ENCODE measurements at places on chromosomes 1 and 21.
A peak's percentile ranks its signal among the peaks of the same experiment; 100 is the strongest.

DNA sequence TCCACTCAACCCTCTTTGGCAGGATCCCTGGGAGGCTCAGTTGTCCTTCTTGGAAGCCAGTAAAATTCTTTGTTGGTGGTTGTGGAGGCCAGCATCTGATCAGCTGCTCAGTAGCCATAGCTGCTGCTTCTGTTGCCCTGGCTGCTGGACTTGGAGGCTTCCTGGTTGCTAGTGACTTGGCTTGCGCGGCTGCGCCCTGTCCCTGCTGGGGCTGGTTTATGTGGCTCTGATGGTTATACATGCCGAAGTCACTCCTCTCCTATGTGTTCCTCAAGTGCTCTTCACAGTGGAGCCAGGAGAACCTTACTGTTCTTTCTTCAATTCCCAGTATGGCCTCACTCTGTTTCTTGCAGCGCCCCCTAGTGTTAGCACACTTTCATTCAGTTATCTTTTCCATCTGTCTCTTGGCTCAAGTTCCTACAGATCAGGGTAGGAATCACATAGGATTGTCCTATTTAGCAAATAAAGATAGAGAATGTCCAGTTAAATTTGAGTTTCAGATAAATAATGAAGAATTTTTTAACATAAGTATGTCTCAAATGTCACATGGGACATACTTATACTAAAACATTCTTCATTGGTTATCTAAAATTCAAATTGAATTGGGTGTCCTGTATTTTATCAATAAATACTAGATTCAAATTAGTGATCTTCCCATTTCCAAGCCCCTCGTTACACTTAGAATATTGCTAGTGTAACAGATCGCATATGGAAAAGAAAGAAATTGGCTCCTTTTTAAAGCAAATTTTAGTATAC lies 176.5 kb downstream of the TGFB2 start:
- DNase-seq: peak; percentile 53

DNA sequence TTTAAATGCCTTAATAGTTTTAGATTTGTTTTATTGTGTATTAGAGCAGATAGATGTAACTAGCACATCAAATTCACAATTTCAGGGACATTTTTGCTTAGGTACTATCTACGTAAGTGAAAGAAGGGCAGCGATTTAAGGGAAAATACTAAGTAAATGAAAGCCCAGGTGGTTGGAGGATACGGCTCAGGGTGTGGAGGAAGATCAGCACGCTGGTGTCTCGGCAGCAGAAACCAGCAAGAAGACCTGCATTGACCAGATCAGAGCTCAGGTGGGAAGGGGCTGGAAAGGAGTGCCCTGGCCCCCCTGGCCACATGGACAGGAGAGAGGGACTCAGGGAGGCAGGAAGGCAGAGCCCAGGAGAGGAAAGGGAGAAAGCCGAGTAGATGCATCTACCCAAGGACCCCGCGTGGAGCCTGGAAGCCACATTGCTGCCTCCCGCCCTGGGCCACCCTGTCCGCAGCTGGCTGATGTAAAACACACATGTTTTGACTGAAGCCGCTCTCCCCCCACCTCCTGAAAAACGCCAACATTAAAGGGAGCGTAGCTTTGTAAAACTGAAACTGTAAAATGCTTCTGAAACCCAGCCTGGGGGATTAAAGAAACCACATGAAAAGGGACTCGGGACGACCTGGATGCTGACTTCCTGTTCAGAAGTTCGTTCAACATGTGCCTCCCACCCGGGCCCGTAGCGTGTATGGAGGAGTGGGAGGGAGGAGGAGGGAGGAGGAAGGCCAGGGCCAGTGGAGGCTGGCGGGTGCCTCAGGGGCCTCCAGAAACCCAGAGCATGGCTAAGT lies 72.6 kb upstream of the TARDBP start:
- DNase-seq: no peak

DNA sequence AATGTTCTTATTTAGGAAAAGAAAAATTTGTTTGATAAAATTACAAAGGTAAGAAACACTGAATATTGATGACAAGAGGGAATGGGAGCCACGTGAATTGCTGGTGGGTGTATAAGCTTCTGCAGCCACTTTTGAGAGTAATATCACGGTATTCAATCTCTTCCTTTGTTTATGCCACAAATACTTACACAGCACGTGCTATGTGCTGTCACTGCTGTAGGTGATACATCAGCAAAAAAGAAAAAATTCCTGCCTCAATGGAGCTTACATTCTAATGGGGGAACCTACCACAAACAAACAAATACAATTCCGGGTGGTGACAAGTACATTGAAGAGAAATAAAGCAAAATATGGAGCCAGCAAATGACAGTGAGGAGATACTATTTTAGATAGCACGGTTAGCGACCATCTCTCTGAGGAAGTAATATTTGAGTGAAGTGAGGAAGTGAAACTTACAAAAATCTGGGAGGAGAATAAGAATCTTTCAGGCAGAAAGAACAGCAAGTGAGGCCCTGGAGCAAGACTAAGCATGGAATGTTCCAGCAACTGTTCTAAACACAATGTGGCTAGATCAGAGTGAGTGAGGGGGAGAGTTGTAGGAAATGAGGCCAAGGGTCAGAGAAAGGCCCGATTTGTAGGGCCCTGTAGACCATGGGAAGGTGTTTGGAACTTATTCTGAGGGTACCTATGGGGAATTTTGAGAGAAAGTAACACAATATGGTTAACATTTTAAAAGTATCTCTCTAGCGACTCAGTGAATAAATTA lies 2.6 kb upstream of the FCRLB start:
- DNase-seq: no peak

GRCh38 chr1:8670371-8670818 lies 147.0 kb downstream of the RERE start:
- peak; percentile 16 for DNase-seq

DNA sequence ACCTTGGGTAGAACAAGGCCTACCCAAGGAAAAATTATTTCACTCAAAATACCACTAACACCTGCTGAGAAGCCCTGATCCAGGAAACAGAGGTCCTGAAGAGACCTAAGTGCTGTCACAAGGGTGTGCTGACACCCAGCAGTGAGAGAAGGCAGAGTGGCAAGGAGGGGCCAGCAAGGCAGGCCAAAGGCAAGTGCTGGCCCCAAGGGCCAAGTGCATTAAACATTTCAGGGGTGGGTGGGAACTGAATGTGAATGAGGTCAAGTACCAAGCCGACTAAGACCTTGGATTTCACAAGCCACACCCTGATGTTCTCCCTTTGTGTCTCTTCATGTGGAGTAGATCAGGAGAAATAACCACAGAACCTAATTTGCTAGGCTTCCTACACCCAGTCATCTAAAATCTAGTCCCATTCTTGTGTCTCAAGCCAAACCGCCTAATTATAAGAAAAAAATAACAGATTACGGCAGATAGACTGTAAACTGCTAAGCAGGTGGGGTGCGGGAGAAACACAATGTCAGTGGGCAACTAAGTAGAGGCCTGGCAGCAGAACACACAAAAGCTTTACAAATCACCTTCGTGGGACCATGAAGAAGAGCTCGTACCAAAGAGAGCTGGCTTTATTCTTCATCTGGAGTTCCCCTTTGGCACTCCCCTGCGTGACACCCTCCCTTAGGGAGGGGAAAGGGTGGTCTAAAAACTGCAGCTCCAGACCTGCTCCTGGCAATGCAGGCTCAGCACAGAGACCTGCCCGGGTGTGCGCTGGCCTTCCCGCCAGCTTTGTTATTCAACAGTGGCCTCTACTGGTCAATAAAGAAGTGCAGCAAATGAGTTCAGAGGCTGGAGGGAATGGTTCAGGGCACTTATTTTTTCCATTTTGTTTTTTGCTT lies 8.7 kb downstream of the UBE2G2 start:
- peak; percentile 72 for DNase-seq

- DNase-seq: no peak
Observed at GRCh38 chr1:7069931-7070330, 284.7 kb downstream of the CAMTA1 start.

GRCh38 chr1:25641931-25642573 lies 25.5 kb downstream of the MAN1C1 start:
- peak; percentile 74 for DNase-seq

GRCh38 chr1:205632669-205633169 lies 908 bp upstream of the ELK4 start:
- DNase-seq: no peak

DNA sequence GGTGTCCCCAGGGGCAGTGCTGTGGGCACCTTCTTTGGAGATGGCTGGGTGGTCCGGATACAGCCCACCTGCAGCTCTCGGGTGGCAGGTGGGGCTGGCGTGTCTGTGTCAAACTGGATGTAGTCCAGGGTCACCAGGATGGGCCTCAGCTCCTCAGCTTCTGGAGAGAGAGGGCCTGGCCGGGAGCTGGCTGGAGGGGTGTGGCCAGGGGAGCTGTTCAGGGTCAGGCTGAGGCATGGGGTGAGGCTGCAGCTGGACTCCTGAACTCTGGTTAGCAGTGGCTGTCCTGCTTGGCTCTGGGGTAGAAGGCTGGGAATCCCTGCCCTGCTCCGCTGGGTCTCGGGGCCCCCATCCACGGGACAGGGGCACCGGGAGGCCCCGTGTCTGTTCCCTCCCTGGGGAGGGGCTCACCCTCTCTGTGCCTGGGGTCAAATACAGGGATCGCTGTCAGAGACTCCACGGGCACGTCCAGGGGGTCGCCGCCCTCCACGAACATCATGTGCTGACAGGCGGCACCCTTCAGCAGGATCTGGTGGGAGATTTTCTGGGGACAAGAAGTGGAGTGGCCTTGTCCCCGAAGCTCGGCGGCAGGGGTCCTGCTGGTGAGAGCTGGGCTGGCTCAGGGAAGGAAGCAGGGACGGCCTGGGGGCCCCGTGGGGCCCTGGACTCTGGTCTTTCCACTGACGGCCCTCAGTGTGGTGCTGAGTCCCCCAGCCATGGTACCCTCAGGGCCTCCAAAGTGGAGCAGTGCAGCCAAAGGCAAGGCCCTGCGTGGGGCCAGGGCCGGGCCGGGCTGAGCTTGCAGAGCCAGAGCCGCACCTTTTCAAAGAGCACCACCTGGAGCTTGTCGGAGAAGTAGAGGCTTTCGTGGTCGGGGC lies 4.1 kb upstream of the TMEM52 start:
- no peak for DNase-seq

All from fibroblast of the aortic adventitia (primary cell).